A172 (cell line): ENCODE measurements at places on chromosomes 11 and 22. TPM values are rescaled to one million over a fixed set of nuclear protein-coding genes. Genes with fewer than 3 reads are reported as not detected.

DNA sequence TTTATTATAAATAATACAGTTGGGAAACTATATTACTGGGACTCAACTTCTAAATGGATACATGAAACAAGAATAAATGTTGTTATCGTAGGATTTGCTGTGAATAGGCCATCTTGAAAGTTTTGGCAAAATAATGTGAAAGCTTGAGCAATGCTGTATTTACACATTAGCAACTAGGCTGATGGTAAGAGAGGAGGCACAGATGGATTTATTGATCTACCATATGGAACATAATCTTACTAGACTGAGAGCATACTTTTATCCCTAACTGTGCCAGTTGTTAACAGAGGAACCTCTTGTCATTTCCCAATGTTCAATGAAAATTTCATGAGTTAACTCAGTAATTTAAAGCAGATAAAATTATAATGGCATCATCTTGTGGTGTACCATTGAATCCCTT, 22.8 kb downstream of the APIP start:
- DNase-seq, result no peak

DNA sequence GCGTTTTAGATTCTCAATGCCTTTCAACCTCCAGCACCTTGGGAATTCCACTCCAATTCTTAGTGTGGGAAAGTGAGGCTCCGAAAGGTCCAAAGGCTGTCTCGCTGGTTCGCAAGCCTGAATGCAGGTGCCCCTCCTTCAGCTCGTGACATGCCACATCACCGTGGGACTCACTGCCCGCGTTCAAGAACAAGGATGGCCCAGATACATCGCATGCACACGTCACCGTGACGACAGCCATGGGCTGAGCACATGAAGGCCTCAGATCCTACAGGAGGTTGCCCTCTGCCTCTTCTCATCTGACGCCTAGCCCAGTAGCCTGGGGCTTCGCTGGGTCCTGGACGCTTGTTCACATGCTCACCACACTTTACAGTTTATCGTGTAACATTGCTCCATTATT, 4.4 kb upstream of the LINC01488 start:
- DNase-seq, result no peak

DNA sequence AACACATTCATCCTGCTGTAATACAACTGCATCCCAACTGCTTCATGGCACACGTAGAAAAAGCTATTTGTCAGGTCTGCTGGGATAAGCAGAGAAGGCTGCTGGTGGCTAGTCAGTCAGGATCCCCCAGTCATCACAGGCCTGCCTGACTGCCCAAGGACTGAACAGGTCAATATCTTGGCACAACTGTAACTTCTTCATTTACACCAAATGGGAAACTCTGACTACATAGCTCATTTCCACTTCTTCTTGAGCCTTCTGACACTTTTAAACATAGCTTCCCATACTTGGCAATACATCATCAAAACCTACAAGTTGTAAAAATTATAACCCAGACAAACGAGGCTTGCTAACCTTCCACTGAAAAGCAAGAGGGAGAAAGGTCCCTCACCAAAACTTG, 2.8 kb downstream of the TMEM9B start:
- DNase-seq, result no peak

- DNase-seq, result no peak
Observed at GRCh38 chr11:28026634-28027290, 81.2 kb downstream of the KIF18A start.

GRCh38 chr22:29074276-29074772, 1.5 kb downstream of the KREMEN1 start:
- DNase-seq, result no peak

DNA sequence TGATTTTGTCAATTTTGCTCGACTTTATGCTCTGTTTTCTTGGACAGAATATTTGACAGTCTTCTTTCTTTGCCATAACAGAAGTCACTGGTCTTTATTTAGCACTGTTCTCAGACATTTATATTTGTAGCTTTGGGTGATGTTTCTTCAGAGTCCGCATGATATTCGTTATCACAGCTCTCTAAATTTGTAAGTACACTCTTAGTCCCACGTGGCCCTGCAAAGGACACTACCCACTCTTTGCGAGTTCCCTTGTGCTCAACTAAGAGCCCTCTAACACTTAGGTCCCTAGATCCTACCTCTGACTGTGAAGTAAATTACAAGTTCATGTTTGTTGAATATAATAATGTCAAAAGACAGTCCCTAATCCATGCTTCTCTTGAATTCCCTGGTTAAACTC, 651.9 kb downstream of the NTM start:
- DNase-seq, result no peak

DNA sequence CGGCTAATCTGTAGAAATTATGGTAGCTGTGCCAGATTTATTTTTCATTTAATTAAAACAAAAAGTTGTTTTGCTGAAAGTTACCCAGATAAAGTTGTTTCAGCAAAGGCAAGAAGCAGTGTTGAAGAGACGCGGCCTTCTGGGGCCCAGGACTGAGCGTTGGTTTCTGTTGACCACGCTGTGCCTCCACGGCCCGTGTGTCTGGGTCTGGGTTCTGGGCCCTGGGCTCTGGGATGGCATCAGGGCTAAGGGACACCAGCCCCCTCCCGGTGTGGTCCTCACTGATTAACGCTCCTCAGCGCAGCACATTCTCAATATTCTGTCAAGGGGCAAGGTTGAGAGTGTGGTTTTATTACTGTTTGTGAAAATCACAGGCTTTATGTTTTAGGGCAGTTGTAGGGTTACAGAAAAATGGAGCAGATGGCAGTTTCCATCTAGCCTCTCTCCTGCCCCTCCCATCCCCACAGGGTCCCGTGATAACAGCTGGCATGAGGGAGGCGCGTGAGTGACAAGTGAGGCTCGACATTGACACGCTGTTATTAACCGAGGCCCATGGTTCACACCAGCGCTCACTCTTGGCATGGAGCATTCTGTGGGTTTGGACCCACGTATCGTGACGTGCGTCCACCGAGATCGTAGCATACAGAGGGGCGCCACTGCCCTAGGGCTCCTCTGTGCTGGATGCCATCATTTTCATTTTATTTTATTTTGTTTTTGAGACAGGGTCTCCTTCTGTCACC, 1231.4 kb downstream of the BRD1 start:
- no peak for DNase-seq

GRCh38 chr11:33542921-33543320, 157.7 kb downstream of the C11orf91 start:
- DNase-seq, result peak; percentile 60

The IRAG1 gene
- total RNA-seq, result not detected in 2 replicates

The MUC2 gene
- not detected in 2 replicates for total RNA-seq

The PKP3 gene
- 39.8 and 44.0 TPM in 2 replicates for total RNA-seq

The LDHAL6A gene
- not detected in 2 replicates for total RNA-seq

The OR2D2 gene
- not detected in 2 replicates for total RNA-seq
